ENCODE measurements at places on chromosomes 13 and 19.

DNA sequence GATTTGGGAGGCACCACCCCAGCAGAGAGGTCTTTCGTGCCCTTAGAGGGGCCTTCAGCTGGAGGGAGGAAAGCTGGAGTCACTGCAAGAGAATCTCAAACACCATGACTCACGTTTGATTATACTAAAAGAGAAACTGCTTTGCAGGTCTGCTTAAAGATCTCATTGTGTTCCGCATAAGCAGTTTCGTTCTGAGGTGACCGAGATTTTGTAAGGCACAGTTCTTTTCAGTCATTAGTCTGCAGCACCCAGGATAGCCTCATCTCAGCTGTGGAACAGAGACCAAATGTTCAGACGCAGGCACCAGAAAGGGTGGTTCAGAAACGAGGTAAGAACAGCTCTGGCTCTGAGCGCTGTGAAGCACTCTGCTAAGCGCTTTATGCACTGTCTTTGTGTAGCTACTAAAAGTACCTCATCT lies 71.2 kb upstream of the GTF3A start:
- DNase-seq: no peak

DNA sequence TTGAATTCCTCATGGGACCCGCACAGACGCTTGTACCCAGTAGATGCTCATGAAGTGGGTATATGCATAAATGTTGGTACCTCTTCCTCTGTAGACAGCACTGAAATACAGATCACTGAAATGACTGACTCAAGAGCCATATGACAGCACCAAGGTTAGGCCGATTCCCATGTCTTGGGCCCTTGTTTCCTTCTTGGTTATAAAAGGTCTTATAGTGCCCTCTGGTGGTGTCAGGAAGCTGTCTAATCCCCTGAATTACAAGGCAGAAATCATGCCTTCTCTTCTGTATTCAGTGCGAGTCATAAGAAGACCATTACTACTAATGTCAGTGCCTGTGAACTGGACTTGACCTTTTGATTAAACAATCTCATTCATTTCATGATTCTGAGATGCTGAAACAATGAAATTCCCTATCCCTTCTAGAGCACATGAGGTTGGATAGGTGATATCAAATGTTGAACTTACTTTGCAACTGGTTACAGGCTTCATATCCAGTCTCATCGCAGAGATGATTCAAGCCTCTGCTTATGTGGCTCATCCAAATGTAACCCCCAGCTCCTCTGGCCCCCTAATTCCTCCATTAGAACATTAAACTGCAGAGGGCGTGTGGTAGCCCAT lies 59.7 kb downstream of the SPATA13 start:
- peak; percentile 61 for DNase-seq

GRCh38 chr13:94799299-94799698 lies 87.0 kb upstream of the SOX21 start:
- no peak for DNase-seq

GRCh38 chr13:51827254-51827653 lies 17.7 kb downstream of the TMEM272 start:
- no peak for DNase-seq

GRCh38 chr19:58355215-58355796 lies 2.0 kb upstream of the A1BG start:
- DNase-seq: no peak

DNA sequence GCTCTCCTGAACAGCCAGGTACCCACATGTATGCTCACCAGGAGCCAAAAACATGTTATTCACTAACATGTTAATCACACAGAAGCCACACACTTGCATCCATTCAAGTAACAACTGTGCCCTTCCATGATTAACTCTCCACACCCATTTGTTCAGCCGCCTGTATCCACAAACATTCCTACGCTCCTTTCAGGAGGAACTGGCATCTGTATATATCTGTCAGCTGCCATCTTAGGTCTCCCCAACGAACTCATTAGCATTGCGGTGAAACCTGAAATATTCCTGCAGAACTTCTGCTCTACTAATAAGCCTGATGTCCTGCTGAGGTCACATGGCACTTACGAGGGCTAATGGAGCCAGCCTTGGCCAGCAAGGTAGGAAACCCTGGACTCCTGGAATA lies 33.0 kb downstream of the OLFM2 start:
- no peak for DNase-seq

GRCh38 chr19:38173291-38174041 lies 50.6 kb downstream of the DPF1 start:
- peak; percentile 18 for DNase-seq

- DNase-seq: no peak
Observed at GRCh38 chr13:43546251-43546650, 240.5 kb downstream of the ENOX1 start.

- no peak for DNase-seq
Observed at GRCh38 chr13:47598340-47598911, 402.6 kb downstream of the SUCLA2 start.

- DNase-seq: no peak
Observed at GRCh38 chr19:33551676-33552075, 30.1 kb upstream of the PEPD start.

GRCh38 chr13:51885651-51886050 lies 23.9 kb downstream of the CCDC70 start:
- DNase-seq: no peak

GRCh38 chr13:94936633-94937032 lies 224.3 kb upstream of the SOX21 start:
- no peak for DNase-seq

DNA sequence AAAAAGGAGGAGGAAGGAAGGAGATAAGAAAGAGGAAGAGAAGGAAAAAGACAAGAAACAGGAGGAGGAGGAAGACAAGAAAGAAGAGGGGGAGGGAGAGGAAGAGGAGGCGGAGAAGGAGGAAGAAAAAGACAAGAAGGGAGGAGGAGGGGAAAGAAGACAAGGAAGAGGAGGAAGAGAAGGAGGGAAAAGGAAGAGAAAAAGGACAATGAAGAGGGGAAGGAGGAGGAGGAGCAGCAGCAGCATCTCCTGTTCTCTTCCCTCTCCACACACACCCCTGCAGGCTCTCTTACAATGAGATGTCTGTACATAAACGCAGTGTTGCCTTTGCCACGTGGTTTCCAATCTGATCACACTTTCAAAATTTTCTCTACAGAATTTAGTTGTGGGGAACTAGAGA lies 66.6 kb downstream of the RUBCNL start:
- DNase-seq: no peak

- no peak for DNase-seq
Observed at GRCh38 chr13:99425485-99426341, 75.6 kb upstream of the TM9SF2 start.
